Mucosa of descending colon (tissue), 3 donors: ENCODE measurements at places on chromosomes 2 and 18. TPM values are rescaled to one million over a fixed set of nuclear protein-coding genes. Genes with fewer than 3 reads are reported as not detected.

- DNase-seq = no peak
Observed at GRCh38 chr2:147560810-147561535, 283.9 kb upstream of the ACVR2A start.

The SMAD2 gene
- 115 TPM for total RNA-seq

The CTDSP1 gene
- 142 TPM for total RNA-seq

The CAPN14 gene
- 0.14 TPM for total RNA-seq

The KYNU gene
- total RNA-seq = 1.7 TPM

DNA sequence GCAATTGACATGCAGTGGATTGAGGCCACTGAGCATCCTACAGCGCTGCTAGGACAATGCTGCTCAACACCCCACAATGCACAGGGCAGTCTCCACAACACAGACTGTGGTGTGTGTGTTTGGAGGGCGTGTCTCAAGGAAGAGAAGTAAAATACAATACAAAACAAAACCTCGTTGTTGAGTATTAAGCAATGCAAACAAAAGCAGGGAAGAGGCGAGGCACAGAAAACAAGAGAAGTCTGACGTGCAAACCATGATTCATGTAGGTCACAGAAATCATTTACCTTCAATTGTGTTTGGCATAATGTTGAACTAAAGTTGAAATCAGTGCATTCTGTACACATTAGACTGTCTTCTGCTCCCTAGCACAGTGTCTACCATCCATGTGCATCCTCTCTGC, 260.9 kb downstream of the PHLPP1 start:
- DNase-seq = peak; percentile 30

- no peak for DNase-seq
Observed at GRCh38 chr2:62036761-62037250, 131.3 kb downstream of the COMMD1 start.
